ENCODE measurements at places on chromosomes 1 and 21. TPM values are rescaled to one million over a fixed set of nuclear protein-coding genes. Genes with fewer than 3 reads are reported as not detected.

Gene AMY1C
- total RNA-seq, result not detected

Gene S100A3
- total RNA-seq, result 36.0 TPM

Gene OR2G6
- not detected for total RNA-seq

Gene CFAP74
- 0.49 TPM for total RNA-seq

Gene CD1E
- total RNA-seq, result 2.7 TPM

Gene CYYR1
- 10.9 TPM for total RNA-seq

Gene TAS1R2
- total RNA-seq, result not detected

Gene TNFRSF9
- total RNA-seq, result 0.20 TPM

Gene GREM2
- total RNA-seq, result 5.6 TPM

Gene LEFTY1
- 0.30 TPM for total RNA-seq
